NCI-H1417 treated with DMSO at 0.1 percent for 48 hours (cell line): ENCODE measurements at places on chromosomes 5 and 9.

GRCh38 chr5:93620487-93621326 lies 37.7 kb downstream of the NR2F1 start:
- DNase-seq, result peak; percentile 15

GRCh38 chr5:168779333-168779732 lies 200.2 kb upstream of the PANK3 start:
- DNase-seq, result no peak

- DNase-seq, result no peak
Measured at GRCh38 chr5:115320006-115320405, 23.6 kb upstream of the CCDC112 start.

DNA sequence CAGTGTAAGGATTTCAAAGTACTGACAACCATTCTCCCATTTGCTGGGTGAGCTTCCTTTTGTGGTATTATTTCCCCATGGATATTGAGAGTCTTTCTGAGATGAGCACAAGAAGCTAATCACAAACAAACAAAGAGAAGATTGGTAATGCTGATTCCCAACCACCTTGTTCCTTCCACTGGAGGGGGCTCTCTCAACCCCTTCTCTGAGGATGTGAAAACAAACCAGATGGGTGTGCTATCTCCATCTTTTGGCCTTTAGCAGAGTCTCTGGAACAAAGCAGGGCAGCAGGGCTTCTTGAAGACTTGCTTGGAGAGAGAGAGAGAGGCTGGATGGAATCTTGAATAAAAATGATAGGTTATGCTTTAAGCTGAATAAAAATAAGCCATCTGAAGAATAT lies 576.7 kb upstream of the ZNF462 start:
- no peak for DNase-seq

DNA sequence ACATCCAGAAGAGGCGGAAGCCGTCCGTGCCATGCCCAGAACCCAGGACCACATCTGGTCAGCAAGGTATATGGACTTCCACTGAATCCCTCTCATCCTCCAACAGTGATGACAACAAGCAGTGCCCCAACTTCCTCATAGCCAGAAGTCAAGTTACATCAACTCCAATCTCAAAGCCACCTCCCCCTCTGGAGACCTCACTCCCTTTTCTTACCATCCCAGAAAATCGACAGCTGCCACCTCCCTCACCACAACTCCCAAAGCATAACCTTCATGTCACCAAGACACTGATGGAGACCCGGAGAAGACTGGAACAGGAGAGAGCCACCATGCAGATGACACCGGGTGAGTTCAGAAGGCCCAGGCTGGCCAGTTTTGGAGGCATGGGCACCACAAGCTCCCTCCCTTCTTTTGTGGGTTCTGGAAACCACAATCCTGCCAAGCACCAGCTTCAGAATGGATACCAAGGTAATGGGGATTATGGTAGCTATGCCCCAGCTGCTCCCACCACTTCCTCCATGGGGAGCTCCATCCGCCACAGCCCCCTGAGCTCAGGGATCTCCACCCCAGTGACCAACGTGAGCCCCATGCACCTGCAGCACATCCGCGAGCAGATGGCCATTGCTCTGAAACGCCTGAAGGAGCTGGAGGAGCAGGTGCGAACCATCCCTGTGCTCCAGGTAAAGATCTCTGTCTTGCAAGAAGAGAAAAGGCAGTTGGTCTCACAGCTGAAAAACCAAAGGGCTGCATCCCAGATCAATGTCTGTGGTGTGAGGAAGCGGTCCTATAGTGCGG lies 130.3 kb upstream of the DMRT1 start:
- no peak for DNase-seq

DNA sequence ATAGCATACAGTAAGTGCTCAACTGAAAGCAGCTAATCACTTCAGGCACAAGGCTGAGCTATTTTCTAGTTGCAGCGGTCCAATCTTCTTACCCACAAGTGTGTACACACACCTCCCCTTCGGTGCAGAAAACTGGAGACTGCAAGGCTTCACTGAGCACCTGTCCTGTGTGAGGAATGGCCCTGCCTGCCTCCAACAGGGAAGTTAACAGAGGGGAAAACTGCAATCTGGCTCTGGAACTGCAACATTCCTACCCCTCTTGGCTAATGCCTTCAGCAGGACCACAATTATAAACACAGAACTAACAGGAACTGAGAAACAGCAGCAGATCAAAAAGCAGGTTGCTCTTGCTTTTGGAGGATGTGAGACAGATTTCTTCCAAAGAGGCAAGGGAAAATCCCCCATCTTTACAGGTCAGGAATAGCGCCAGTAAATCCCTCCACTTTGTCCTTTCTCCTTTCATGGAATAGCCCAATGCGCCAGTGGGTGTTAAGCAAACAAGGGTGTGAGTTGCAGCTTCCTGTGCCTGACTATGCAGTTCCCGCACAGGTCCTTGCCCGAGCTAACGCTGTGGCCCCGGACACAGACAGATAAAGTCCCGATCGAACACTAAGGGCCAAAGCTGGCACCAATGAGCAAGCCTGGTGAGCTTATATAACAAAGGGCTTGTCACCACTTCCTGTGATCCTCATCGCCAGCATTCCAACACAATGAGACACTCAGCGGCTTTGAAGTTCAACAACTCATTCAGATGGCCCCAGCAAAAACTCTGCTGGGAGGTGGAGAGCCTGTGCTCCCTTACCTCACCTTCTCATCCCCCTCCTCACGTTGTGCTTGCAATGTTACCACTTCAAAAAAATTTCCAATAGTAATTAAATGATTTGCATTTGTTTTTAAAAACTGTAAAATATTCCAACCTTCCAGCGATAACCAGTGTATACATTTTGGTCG lies 21.5 kb downstream of the SHB start:
- no peak for DNase-seq

DNA sequence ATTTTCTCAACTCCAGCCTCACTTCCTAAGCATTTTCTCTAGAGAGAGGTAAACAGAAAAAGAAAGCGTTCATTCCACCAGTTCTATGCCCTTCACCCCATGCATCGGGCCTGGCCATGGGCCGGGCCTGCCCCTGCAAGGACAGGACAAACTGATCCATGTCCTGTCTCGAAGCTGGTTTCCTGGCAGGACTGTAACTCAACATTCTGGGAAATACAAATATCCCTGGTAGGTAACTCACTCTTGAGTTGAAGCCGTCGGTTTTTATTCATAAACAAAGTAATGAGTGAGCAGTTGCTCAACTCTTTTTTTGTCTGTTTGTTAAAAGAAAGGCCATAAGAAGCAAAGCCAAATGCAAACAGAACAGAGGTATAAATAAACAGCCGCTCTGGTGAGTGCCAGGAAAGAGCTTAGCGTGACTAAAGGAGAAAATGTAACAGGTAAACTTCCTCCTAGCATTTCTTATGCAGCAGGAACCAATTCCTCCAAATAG lies 64.4 kb upstream of the DNAH5 start:
- DNase-seq, result no peak

DNA sequence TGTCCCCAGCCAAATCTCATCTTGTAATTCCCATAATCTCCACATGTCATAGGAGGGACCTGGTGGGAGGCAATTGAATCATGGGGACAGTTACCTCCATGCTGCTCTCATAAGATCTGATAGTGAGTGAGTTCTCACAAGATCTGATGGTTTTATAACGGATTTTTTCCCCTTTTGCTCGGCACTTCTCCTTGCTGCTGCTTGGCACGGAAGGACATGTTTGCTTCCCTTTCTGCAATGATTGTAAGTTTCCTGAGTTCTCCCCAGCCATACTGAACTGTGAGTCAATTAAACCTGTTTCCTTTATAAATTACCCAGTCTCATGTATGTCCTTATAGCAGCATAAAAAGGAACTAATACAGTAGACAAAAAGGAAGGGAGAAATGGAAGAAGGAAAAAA lies 76.7 kb upstream of the CCNG1 start:
- no peak for DNase-seq

- DNase-seq, result no peak
Measured at GRCh38 chr9:69660304-69660703, 11.9 kb downstream of the APBA1 start.

DNA sequence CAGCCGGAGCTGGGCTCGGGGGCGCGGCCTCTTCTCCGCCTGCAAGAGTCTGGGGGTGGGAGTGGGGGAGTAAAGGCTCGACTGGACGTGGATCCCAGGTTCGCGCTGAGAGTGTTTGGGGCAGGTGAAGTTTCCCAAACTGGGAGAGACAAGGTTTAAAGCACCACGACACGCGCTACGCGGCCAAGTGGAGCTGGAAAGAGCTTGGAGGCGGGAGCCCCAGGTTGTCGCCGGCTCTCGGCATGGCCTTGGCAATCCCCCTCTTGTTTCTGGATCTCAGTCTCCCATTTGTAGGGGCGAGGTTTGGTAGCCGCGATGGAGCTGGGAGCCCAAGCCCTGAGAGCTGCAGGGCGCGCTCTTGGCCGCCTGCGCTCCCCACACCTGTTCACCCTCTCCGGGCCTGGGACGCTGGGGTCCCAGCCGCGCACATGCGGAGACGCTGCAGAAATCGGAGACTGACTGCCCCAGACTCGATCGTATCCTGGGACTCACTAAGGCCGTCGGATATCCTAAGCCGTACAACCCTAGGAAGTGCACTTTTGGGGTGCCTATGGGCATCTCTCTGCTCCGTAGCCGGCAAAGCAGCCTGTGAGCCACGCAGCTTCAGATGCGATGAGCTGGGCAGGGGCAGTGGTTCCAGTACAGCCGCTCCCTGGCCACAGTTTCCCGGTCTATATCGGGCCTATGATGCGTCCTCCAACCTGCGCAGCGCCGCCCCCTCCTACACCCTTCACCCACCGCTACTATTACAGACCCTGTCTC lies 937 bp downstream of the TMOD1 start:
- DNase-seq, result no peak

GRCh38 chr9:104094534-104095015 lies 466 bp downstream of the SMC2 start:
- DNase-seq, result peak; percentile 53

DNA sequence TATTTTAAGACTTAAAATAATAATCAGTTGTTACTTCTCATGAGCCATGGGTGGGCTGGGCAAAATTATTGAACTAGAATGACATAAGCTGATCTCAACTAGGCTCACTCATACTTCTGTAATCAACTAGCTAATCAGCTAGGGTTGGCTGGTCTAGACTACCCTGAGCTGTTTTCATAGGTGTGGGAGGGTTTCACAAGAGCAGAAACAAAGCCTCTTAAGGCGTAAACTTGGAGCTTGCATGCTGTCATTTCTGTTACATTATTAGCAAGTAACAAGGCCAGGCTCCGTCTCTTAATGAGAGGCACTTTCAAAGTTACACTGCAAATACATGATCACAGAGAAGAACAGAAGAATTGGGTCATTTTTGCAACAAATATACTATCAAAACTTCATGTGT lies 57.2 kb upstream of the GHR start:
- DNase-seq, result no peak

- no peak for DNase-seq
Measured at GRCh38 chr5:42520203-42520602, 97.0 kb downstream of the GHR start.

DNA sequence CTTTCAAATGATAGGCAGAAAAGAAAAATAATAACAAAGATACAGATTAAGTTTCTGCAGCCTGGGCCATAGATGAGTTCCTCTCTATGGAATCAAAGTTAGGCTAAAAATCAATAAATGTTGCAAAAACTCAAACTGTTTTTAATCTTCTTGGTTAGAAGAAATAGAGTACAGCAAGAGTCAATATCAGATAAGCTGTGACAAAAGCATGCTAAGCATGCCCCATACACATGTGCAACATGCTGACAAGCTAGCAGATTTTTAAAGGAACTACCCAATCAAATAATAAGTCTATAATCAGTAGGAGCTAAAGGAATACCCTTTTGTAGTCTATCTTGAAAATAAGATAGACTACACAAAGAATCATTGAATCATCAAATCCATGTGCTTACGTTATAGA lies 6.7 kb downstream of the ERP44 start:
- no peak for DNase-seq

DNA sequence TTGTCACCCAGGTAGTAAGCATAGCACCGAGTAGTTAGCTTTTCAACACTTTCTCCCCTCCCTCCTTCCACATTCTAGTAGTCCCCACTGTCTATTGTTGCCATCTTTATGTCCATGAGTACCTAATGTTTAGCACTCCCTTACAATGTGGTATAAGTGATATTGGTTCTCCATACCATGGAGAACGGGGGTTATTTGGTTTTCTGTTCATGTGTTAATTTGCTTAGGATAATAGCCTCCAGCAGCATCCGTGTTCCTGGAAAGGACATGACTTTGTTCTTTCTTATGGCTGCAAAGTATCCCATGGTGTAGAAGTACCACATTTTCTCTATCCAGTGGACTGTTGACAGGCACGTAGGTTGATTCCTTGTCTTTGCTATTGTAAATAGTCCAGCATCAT lies 353.9 kb downstream of the ADGRV1 start:
- no peak for DNase-seq

DNA sequence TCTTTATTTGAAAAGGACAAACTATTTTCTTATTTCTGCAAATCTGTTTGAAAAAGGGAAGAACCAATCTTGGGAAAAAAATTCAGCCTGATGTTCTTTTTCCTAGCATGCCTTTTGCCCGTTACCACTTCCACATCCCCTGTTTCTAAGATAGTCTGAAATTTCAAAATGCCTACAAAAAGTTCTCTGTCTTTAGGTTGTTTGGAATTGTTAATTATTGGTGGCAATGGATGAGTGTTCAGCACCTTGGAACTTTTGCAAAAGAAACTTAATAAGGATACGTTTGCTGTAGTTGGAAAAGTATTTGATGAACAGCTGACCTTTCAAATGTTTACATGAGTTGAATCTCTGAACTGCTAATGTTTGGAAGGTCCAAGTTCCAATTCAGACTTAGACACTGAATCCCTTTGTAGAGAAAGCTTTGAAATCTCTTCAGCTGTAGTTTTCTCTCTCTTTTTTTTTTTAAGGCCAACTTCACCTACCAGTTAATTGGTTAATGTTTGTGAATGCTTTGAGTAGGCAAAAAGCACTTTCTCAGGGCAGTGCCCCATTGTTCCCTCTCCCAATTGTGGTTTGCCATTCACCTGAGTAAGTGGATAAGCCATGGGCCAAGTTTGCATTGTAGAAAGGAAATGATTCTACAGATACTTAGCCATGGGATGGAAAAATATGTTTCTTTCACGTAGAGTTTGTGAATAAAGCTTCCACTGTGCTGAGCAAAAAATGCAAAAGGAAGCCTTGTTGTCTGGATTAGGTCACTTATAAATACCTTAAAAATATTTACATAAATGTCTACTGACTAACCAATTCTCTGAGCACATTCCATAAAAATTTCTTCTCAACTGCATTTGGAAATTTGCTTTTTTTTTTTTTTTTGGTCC lies 156.4 kb upstream of the ELL2 start:
- DNase-seq, result no peak

- DNase-seq, result no peak
Measured at GRCh38 chr9:76634356-76635054, 129.7 kb upstream of the PCA3 start.

- DNase-seq, result no peak
Measured at GRCh38 chr9:70170151-70170790, 88.5 kb upstream of the SMC5 start.

DNA sequence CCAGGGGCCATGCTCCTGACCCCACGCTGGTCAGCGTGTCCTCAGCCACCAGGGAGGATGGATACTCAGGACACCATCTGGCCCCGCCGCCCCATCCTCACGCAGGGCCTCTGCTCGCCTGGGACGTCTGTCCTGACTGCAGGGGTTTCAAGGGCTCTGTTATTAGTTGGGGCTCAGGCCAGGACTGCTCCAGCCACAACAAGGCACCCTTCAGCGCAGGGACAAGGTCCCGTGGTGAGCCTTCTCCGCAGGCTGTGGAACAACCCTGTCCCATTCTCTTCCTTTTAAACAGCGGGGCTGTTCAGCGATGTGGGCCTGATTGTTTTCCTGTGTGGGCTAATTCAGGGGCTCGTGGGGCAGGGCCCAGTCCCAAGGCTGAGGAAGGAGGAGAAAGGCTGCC lies 61.6 kb downstream of the SEMA4D start:
- DNase-seq, result no peak
